Spleen (tissue), 13 donors: ENCODE measurements at places on chromosomes 6 and 20.

- no peak overlapping the region for H3K4me3 ChIP-seq
- H3K36me3 ChIP-seq: no peaks in the 10 kb centered on the region
- no peaks in the 10 kb centered on the region for H3K27me3 ChIP-seq
- no peaks in the 10 kb centered on the region for H3K4me1 ChIP-seq
Measured at GRCh38 chr6:36703982-36704381, 6.4 kb downstream of the RAB44 start.

GRCh38 chr6:33192671-33193602 is 670 bp upstream of the COL11A2 start:
- peak overlapping the region; percentile 23 for H3K4me3 ChIP-seq
- H3K27ac ChIP-seq: peak overlapping the region; percentile 14
- peak; percentile 86 for DNase-seq
- peaks cover 33% of the 10 kb centered on the region for H3K36me3 ChIP-seq
- H3K4me1 ChIP-seq: peaks cover 5% of the 10 kb centered on the region

- no peaks in the 10 kb centered on the region for H3K27me3 ChIP-seq
- H3K4me1 ChIP-seq: peaks cover 4% of the 10 kb centered on the region
- H3K27ac ChIP-seq: no peak overlapping the region
- H3K4me3 ChIP-seq: no peak overlapping the region
- H3K36me3 ChIP-seq: no peaks in the 10 kb centered on the region
Measured at GRCh38 chr20:36991703-36992102, 40.2 kb upstream of the SAMHD1 start.

DNA sequence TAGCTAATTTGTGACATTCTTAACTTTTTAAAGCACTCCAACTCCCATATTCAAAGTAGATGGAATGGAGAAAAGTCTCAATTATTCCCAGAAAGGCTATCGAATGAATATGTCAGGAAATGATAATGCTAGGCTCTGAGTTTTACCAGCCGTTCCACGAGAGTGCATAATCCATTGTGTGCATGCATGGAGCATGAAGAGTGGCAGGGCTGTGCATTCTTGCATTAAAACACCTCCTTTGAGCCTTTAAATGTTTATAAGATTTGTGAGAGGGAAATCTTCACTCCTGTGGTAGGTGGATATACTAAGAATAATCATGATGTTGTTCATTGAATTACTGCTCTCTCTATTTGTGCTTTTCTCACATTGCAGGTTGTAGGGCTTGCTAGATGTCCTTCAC is 178.3 kb downstream of the CARMIL1 start:
- H3K36me3 ChIP-seq: peaks cover 12% of the 10 kb centered on the region
- no peak overlapping the region for H3K27ac ChIP-seq
- no peak overlapping the region for H3K4me3 ChIP-seq
- H3K4me1 ChIP-seq: no peaks in the 10 kb centered on the region
- H3K27me3 ChIP-seq: no peaks in the 10 kb centered on the region

DNA sequence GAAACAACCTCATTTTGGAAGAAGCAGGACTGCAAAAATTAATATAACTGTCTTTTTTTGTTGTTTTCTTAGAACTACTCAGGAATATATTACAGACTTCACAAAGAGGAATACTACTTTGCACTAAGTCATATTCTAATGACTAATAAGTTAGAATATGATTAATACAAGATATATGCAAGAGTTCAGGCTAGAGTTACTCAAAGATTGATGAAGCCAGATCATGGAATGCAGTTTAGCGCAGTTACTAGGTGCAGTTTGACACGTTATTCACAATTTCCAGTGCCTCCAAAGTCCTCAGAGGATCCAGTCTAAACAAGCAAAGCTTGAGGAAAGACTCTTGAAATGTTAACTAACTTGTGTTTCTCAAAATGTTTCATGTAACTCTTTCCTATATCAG is 1.2 kb upstream of the MYCT1 start:
- no peak overlapping the region for H3K27ac ChIP-seq
- H3K4me3 ChIP-seq: no peak overlapping the region
- H3K27me3 ChIP-seq: no peaks in the 10 kb centered on the region
- H3K4me1 ChIP-seq: peaks cover 4% of the 10 kb centered on the region

DNA sequence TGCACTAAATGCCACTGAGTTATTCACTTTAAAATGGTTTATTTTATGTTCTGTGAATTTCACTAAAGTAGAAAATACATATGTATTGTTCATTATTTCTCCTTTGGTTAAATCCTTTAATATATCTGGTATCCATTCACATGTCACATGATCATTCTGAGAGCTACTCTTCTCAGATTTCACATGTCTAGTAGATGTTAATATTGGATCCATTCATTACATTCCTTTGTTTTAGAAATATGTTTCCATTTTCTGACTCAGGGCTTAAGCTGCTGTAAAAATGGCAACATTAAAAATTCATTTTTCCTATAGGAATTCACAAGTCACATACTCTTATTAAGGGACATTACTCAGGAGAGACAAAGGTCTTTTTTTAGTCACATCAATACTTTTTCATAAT is 205.4 kb downstream of the ZFAND3 start:
- no peak overlapping the region for H3K27ac ChIP-seq
- DNase-seq: no peak
- no peak overlapping the region for H3K4me3 ChIP-seq
- no peaks in the 10 kb centered on the region for H3K36me3 ChIP-seq

DNA sequence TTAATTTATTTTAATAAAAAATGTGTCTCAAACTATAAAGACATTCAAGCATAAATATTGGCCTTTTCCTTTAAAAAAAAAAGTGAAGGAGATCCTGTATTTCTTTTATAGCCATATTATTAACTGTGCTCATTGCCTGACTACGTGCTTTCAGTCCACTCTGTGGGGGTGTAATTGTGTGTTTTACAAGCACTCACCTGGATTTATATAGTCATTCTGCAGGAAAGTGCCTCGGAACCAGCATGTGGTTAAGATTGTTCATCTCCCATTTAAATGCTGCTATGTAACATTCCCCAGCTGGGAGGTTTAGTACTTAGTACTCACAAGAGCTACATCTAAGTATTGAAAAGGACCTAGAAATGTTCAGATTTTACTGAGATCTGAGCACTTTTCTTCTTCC is 47.9 kb upstream of the SLC22A16 start:
- no peak overlapping the region for H3K27ac ChIP-seq
- DNase-seq: no peak
- no peaks in the 10 kb centered on the region for H3K27me3 ChIP-seq
- H3K4me1 ChIP-seq: peaks cover 6% of the 10 kb centered on the region
- no peaks in the 10 kb centered on the region for H3K36me3 ChIP-seq

- DNase-seq: no peak
- no peaks in the 10 kb centered on the region for H3K4me1 ChIP-seq
- no peaks in the 10 kb centered on the region for H3K27me3 ChIP-seq
- no peak overlapping the region for H3K4me3 ChIP-seq
- H3K36me3 ChIP-seq: peaks cover 18% of the 10 kb centered on the region
Measured at GRCh38 chr6:42970871-42971612, 7.9 kb downstream of the PEX6 start.

DNA sequence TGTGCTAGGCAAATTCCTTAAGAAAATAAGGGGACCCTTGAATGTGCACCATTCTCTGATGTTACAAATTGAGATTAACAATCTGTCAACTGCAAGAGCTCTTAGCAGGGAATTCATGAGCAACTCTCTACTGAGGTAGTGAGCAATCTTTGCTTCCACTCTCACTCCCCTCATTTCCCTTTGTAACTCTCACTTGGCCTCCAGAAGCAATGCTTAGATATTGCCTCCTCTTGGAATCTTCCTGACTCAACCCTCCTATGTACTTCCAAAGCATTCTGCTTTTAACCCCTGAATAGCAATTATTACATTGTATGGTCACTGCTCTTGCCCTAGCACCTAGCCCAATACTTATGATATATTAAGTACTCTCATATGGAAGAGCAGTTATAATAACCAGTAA is 16.5 kb downstream of the XPO5 start:
- H3K4me1 ChIP-seq: no peaks in the 10 kb centered on the region
- no peak overlapping the region for H3K27ac ChIP-seq
- DNase-seq: no peak
- no peak overlapping the region for H3K4me3 ChIP-seq
- no peaks in the 10 kb centered on the region for H3K36me3 ChIP-seq

DNA sequence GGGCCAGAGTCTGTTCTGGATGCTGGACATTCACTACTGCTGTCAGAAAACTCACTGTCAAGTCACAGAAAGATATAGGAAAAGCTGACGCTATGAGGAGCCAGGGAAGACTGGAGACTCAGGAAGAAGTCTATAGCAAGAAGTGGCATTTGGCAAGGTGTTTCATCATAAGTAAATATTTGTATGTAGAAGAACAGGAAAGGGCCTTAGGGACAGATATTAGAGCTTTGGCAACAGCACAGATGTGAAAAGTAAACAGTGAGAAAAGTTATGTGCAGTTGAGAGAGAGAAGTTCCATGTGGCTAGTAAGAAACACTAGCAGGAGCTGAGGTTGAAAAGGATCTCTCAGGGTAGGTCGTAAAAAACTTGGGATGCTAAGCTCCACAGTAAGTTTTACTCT is 868.9 kb downstream of the PHF3 start:
- no peak overlapping the region for H3K4me3 ChIP-seq
- H3K4me1 ChIP-seq: no peaks in the 10 kb centered on the region
- H3K27ac ChIP-seq: no peak overlapping the region
- no peak for DNase-seq
- H3K36me3 ChIP-seq: no peaks in the 10 kb centered on the region

- no peak overlapping the region for H3K27ac ChIP-seq
- H3K36me3 ChIP-seq: no peaks in the 10 kb centered on the region
- no peak for DNase-seq
- H3K4me3 ChIP-seq: no peak overlapping the region
- no peaks in the 10 kb centered on the region for H3K27me3 ChIP-seq
Measured at GRCh38 chr6:146336191-146336590, 207.4 kb upstream of the RAB32 start.

DNA sequence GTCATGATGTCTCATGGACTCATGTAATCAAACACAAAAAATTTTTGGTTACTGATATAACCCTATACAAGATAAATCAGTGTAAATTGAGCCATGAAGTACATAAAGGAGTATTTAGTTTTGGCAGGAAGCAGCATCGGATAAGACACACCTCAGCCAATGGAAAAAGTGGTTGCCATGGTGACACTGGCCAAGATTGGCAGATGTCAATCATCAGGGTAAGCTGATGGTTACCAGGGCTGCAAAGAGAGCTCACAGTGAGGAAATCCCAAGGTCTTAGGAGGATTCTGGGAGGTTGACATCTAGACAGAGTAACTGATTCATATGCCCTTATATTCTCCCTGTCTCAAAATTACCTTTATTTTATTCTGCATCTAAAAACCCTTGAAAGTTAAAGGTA is 203.8 kb upstream of the PCSK2 start:
- H3K4me3 ChIP-seq: no peak overlapping the region
- no peaks in the 10 kb centered on the region for H3K4me1 ChIP-seq
- no peaks in the 10 kb centered on the region for H3K27me3 ChIP-seq

DNA sequence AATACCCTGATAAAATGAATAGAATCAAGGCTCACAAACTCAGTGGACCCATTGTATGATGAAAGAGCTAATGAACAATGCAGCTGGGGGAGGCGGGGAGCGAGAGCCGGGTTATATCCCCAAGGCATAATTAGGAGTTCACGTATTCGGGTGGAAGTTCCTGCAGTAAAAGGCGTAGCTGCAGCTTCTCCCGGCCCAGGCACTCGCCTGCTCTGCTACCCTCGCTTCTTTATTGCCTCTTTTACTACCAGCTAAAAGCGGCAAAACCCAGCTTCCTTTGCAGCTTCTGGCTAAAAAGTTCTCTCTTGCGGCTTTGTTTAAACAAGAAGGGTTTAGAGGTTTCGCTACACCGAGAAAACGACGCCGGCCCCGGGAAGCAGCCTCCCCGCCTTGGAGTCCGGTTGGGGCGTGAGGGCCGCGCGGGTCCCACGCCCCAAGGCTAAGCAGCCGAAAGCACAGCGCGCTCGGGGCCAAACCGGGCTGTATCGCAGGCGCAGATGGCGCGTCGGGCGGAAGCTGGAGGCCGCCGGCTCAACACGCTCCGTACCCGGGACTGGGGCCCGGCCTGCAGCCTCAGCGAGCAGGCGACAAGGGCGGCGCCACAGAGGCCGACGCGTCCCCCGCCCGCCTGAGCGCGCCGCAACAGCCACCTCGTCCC is 1.6 kb downstream of the ZBTB2 start:
- no peak for DNase-seq
- peak overlapping the region; percentile 61 for H3K4me3 ChIP-seq
- peaks cover 80% of the 10 kb centered on the region for H3K4me1 ChIP-seq
- peak overlapping the region; percentile 98 for H3K27ac ChIP-seq

GRCh38 chr20:36658300-36658699 is 12.3 kb upstream of the SLA2 start:
- H3K27ac ChIP-seq: no peak overlapping the region
- no peak overlapping the region for H3K4me3 ChIP-seq
- H3K27me3 ChIP-seq: no peaks in the 10 kb centered on the region

GRCh38 chr6:166405386-166405785 is 22.6 kb upstream of the MPC1 start:
- DNase-seq: no peak
- H3K27ac ChIP-seq: no peak overlapping the region
- no peaks in the 10 kb centered on the region for H3K36me3 ChIP-seq

DNA sequence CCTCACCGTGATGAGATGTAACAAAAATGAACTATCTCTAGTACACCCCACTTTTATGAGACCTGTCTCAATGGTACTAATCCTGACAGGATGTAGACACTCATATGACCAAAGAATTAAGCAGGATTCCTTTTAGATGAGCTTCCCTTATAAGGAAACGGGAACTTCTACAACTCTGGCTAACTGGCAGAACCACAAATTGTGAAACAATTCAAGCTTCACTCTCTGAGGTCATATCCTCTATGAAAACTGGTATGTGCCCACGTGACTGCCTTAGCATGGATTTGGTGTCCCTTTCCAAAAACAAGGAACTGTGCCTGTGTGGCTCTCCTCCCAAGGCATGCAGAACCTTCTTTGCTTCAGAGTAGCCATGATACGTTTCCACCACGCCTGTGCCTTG is 14.1 kb upstream of the CPNE5 start:
- H3K4me1 ChIP-seq: peaks cover 51% of the 10 kb centered on the region
- no peaks in the 10 kb centered on the region for H3K27me3 ChIP-seq
- no peak overlapping the region for H3K4me3 ChIP-seq
- DNase-seq: no peak

DNA sequence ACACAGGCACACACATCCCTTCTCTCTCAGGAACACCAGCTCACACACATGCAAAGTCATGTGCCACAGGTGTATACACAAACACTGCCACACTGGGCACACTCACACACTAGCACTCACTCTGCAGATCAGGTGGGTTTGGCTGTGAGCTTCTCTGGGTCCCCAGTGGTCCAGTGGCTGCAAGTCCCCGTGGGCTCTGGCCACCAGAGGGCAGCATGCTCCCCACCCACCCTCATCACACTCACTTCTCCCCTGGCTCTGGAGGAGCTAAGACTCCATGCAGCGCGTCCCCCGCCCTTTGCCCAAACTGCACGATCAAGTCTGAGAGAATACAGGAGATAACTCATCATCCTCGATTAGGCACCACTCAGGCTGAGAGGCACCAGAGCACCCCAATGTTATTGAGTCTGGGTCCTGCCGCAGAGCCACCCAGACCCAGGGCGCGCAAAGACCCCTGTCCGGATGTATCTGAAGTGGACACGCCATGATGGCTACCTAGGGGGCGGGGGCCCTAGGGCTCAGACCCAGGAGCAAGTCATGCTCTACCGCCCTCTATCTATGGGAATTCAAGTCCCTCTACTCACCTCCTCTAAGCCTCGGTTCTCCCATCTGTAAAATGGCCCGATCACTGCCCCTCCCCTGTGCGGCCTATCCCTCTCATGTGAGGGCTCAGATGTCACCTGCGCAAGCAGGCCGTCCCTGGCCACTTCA is 90.5 kb downstream of the GRM4 start:
- H3K27me3 ChIP-seq: no peaks in the 10 kb centered on the region
- H3K4me1 ChIP-seq: peaks cover 6% of the 10 kb centered on the region
- no peak overlapping the region for H3K4me3 ChIP-seq
- H3K27ac ChIP-seq: no peak overlapping the region
- peak; percentile 86 for DNase-seq

GRCh38 chr20:45902199-45902701 is 9.7 kb downstream of the PLTP start:
- H3K36me3 ChIP-seq: no peaks in the 10 kb centered on the region
- no peak for DNase-seq
- no peaks in the 10 kb centered on the region for H3K4me1 ChIP-seq
- no peak overlapping the region for H3K4me3 ChIP-seq
- H3K27ac ChIP-seq: no peak overlapping the region
